ENCODE measurements at places on chromosomes 7 and 10.

GRCh38 chr10:60138026-60138425, 231.7 kb upstream of the CCDC6 start:
- DNase-seq: no peak

- DNase-seq: no peak
Measured at GRCh38 chr10:7389844-7390243, 21.0 kb downstream of the SFMBT2 start.

DNA sequence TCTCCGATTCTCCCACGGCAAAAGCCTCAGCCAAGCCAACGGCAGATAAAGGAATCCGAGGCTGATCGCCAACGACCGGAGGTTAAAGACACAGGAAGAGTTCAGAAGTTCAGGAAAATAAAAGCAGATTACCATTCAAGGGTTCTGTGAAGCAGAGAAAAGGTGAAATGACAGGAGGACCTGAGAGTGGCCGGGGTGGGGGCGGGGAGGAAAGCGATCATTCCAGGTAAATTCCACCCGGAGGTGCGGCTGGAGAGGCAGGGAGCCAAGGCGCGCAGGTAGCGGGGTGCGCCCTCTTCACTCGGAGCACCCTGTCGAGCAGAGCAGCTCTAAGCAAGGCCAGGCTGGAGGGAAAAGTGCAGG, 35.3 kb upstream of the SEPHS1 start:
- no peak for DNase-seq

DNA sequence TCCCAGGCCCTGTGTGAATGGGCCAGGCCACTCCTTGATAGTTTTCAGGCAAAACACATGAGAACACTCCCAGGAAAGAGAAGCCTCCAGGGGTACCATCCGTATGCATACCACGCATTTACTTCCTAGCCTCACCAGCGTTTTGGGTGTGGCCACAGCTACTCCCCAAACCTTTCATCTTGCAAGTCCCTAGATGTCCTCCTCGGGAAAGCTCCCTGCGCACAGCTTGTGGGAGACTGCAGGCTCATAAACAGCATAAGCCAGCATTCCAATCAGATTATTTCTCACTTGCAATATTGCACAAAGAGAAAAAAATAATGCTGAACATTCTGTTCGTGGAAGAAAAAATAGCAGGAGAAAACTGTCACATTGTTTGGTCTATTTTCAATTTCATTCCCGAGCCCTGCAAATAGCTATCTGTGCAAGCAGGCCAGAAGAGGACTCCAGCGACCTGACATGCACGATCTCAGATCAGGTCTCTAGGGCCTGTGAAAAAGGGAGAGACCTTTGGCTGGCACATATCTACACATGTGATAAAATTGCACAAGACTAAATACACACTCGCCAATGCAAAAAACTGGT, 175.6 kb downstream of the PLXNA4 start:
- DNase-seq: no peak

DNA sequence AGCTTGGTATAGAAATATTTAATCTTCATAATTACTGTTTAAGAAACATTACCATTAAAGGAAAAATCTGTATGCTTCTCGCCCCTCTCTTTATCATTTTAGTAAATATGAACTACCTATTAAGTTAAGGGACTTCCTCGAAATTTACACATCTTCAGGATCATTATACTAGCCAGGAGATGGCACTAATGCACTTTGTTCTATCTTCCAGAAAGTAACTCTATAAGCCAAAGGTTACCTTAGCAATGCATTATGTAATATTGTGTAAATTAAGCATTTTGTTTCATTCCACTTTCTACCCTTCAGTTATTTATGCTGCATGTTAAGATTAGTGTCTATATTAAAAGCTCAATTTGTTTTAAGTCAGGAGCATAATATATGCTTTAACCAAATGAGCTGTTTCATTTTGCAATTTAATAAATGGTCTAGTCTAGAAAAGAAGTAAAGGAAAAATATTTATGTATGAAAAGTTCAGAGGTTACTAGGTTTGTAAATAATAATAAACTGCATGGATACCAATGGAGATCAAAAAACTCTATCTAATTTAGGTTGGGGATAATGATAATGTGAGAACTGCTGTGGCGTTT, 128.5 kb downstream of the ANKRD7 start:
- no peak for DNase-seq

DNA sequence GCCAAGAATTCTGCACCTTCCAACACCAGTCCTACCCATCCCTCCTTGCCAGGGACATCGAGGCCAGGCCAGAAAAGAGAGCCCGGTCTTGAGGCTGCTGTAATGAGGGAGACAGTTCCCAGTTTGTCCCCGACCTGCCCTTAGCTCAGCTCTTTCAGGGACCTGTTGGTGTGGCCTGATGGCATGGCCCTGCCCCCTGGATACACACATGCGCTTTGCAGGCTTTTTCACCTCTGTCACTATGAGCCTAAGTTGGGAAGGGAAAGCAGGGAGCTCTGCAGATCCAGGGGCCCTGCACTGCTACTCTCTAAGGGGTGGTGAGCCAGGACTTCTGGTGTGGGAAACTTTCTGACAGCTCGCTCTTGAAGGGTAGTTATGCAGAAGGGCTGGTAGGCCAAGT, 2.1 kb downstream of the SCD start:
- DNase-seq: no peak

DNA sequence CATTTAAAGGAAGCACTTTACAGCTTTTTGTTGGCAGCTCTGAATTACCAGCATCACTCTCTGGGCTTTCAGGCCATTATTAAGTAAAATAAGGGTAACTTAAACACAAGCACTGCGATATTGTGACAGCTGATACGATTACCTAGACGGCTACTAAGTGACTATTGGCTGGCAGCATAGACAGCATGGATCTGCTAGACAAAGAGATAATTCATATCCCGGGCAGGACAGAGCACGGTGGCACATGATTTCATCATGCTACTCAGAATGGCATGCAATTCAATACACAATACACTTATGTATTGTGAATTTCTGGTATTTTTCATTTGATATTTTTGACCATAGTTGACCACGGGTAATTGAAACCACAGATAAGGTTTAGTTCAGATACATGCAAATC, 522.0 kb upstream of the LRRN3 start:
- DNase-seq: no peak

DNA sequence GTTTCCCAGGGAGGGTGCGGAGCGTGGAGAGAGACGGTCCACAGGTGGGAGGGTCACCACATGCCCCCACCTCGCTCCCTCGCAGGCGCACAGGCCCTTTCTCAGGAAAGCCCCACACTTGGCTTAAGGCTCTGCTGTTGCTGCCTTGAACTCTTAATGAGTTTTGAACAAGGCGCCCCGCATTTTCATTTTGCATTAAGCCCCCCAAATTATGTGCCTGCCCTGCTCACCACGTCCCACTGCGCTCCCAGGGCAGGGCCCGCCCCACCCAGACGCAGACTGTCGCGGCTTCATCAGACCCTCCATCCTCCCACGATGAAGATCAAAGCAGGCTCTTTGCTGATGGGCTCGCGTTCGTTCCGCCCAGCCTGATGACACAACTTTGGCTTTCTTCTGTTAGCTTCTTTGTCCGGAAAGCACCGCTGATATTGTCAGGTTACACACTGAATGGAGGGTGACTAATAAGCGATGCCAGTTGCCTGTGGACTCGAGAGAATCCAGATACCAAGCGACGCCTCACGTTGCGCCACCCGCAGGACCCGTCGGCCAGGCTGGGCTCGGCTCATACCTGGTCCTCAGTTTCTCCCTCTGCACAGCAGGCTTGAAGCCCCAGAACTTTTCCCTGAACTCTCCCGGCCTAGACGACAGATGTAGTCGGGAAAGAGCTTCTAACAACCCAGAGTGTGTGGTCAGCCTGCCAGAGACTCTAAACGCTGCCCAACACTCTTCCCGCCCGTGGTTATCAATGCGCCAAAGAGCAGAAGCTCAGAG, 9.5 kb downstream of the CALML3 start:
- no peak for DNase-seq

DNA sequence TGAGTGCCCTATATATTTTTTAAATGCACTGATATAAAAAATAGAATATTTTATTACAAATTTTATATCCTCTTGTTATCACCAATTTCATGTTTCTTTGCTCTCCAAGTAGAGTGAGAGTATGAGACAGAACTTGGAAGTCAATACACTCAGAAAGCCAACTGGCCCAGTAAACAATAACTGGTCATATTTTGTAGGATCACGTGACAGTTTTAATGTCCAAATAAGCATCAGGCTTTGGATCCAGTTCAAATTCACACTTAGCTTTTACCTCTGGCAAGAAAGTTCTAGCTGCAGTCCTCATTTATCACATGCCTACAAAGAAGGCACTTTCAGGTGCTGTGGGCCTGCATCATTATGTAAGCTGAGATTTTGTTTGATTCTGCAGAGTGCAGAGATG, 21.6 kb upstream of the TPK1 start:
- DNase-seq: no peak

DNA sequence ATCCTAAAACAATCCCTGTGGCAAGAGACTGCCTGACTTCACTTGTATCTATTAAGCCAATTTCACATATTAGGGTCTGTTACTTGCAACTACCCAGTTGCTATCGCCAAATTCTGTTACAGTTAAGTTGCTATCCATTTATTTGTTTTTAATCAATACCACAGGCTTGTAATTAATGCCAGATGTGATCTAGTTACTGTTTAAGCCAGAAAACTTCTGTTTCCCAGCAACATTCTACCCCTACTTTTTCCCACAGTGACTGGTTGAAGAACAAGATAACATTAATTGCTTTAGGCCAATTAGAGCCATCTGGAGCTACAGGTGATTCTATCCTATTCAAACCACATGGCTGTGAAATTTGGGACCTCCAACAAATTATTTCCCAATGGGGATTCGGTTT, 131.3 kb downstream of the ALOX5 start:
- no peak for DNase-seq

DNA sequence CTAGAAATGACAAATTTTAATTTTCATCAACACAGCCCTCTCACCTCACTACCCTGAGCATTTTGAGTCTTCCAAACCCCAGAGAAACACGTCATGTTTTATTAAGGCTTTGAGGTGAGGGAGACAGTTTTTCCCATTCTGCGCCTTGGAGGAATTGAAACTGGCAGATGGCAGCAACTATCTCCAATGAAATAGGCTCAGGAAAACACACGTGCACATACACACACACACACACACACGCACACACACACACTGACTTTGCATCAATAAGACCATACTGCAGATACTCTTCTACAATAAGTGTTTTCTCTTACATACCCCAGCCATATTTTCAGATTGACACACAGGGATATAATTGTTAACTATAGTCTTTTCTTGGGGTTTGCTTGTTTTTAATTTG, 3.2 kb upstream of the SFTPA2 start:
- DNase-seq: no peak

DNA sequence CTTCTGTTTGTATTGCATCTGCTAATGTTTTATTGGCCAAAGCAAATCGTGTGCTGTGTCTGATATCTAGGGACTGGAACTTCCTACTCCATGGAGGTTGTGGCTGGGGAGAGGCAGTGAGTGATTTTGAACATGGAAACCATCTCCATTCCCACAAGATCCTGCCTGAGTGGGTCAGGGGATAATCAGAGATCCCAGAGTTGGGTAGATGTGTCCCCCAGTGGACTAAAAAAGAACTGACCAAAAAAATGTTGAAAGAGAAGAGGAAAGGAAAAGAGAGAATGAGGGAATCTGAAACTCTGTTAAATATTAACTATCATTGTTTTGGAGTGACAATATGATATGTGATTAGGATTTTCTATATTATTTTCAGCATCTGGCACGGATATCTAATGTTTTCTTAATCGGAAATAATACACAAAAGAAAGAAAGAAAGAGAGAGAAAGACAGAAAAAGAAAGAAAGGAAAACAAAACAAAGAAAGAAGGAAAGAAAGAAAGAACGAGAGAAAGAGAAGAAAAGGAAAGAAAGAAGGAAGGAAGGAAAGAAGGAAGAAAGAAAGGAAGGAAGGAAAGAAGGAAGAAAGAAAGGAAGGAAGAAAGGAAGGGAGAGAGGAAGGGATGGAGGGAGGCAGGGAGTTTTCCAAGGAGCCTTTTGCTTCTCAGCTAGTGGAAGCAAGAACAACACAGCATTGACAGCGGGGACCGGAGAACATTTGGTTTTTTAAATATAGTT, 638.5 kb downstream of the CCSER2 start:
- no peak for DNase-seq

DNA sequence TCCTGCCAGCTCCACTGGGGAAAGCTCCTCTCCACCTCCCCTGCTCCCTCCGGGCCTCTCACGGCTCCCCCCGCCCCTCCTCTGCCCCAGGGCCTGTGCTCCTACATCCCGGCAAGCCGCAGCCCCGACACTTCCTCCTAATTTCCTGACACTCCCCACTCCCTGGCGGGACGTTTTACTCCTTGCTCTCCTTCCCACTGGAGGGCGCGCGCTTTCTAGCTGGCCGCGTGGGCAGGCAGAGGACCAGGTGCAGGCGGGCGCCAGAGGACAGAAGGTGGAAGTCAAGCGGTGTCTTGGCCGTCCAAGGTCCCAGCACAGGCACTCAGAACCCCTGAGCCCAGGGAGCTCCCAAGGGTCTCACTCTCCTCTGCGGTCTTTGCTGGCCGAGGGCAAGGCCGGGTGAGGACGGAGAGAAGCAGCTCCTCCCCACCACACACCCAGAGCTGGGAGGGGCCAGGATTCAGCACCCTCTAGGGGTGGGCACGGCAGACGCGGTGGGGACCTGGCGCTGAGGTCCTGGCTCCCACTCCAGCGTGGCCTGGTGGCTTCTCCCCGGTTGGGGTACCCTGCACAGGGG, 19.1 kb downstream of the ADAM8 start:
- no peak for DNase-seq

GRCh38 chr10:72935361-72935760, 19.2 kb downstream of the PLA2G12B start:
- no peak for DNase-seq

DNA sequence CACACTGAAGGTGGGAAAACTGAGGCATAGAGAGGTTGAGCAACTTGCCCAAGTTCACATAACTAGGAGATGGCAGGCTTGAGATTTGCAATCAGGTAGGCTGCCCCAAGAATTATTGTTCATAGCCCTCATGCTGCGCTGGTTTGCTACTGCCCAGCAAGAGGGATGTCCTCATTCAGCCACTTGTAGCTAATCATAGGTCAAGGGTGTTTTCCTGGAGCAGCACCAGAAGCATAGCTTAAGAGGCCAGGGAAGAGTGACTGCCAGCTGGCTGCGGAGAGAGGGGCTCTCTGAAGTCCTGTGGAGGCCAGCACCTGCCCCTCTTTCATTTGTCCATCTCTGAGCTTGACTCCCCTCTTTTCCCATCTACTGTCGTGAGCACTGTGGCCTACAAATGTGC, 15.0 kb downstream of the CDHR3 start:
- DNase-seq: no peak

- DNase-seq: no peak
Measured at GRCh38 chr10:103045961-103046360, 127.9 kb downstream of the CNNM2 start.

DNA sequence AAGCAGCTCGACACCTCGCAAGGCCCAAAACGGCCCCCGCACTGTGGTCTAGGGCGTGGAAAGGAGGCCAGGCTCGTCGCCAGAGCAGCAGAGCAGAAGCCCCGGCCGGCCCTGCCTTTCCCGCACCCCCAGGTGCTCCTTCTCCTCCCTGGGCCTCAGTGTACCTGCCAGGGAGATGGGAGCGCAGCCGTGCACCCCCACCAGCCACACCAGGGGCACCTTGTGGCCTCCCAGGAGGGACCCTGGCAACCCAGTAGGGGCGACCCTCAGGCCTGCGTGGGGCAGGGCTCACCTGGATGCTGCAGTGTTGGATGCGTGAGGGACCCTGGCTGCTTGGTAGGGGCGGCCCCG, 9.5 kb downstream of the PDGFA start:
- DNase-seq: no peak

All from AG08396 (cell line).